ENCODE measurements at places on chromosomes 12 and 14.

- DNase-seq: peak; percentile 31
Measured at GRCh38 chr12:132143336-132144071, 615 bp downstream of the DDX51 start.

DNA sequence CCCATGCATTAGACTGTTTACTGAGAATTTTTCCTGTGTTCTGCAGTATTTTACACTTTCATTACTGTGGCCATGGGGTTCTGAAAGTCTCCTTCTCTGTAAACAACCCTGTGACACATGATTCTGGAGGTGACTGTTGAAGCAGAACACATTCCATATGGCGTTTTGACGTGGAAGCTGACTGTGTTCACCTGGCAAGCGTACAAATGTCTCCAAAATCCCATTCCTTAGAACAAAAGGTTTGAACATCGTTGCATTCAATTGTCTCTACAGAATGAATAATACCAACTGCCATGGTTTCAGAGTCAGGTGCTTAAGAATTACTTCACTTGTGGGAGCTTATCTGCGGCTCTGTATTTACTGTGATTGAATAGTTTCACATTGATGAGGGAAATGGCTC, 485.6 kb upstream of the TMEM132C start:
- DNase-seq: no peak

DNA sequence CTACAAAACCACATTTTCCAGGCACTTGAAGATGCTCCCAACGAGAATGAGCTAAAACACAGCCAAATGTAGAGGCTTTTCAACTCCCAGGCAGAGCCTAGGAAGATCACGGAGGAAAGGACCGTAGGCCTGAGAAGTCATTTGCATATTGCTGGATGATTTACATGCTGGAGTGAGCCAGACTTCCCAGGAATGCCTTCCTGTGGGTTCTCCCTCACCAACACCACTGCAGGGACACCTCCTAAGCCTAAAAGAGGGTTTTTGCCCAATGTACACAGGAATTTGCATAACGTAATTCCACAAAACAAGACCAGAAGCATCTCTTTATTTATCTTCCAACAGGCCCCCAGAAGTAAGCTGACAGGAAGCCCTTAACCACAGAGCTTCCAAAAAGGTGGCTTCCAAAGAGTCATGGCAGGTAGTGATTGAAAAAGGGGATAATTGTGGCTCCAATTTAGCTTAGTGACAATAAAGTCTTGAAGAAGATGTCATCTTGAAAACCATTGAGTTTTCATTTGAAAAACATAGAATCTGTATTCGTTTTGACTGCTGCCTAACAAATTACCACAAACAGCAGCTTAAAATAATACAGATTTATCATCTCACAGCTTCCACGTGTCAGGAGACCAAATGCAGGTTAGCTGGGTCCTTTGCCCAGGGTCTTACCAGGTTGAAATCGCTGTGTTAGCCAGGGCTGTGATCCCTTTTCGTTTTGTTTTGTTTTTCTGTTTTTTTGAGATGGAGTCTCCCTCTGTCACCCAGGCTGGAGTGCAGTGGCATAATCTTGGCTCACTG, 116.2 kb downstream of the EGLN3 start:
- DNase-seq: no peak

- DNase-seq: no peak
Measured at GRCh38 chr12:51240971-51241370, 2.3 kb downstream of the DAZAP2 start.

GRCh38 chr12:110102255-110102654, 21.9 kb upstream of the IFT81 start:
- DNase-seq: peak; percentile 37

- no peak for DNase-seq
Measured at GRCh38 chr12:42802785-42803189, 213.2 kb upstream of the PRICKLE1 start.

GRCh38 chr12:130336723-130337487, 782 bp upstream of the PIWIL1 start:
- DNase-seq: no peak

- DNase-seq: no peak
Measured at GRCh38 chr12:22254478-22254877, 80.0 kb downstream of the ST8SIA1 start.

- DNase-seq: peak; percentile 49
Measured at GRCh38 chr12:56029666-56030293, 8.9 kb downstream of the IKZF4 start.

GRCh38 chr12:131805421-131805820, 22.8 kb upstream of the MMP17 start:
- no peak for DNase-seq

DNA sequence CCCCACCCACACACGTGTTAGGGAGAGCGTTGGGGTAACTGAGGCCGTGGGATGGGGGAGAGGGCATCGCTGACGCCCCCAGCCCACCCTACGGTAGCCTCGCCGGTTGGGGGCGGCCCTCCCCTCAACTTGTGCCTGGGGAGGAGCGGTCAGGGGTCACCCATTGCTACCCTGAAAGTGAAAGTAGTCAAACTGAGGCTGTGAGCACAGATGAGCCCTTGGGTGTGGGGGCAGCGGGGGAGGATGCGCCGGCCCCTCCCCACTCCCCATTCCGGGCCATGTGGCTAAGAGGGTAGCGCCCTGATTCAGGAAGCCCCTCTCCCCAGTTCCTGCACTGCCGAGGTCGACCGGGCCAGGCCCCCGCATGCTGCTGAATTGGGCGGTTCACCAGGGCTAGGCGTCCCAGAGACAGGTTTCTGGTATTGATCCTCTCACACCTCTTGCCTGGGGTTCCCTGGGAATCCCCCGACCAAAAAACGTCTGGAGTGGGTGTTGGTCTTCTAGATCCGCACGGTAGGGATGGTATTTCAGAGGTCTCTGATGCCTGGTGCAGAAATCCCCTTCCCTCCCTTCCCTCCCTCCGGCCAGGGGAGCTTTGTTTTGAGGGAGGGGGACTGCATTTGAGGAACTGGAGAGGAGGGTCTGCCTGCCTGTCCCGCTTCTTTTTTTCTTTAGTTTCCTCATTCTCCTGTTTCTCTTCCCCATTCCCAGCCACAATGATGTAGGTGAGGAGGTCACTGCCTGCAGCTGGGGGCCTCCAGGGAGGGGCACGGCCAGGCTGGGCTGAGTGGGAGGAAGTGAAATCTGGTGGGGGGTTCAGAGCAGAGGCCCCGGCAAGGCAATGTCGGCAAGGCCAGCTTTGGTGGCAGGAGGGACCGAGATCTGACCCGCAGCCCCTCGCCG, 1.0 kb downstream of the SH2B3 start:
- peak; percentile 50 for DNase-seq

DNA sequence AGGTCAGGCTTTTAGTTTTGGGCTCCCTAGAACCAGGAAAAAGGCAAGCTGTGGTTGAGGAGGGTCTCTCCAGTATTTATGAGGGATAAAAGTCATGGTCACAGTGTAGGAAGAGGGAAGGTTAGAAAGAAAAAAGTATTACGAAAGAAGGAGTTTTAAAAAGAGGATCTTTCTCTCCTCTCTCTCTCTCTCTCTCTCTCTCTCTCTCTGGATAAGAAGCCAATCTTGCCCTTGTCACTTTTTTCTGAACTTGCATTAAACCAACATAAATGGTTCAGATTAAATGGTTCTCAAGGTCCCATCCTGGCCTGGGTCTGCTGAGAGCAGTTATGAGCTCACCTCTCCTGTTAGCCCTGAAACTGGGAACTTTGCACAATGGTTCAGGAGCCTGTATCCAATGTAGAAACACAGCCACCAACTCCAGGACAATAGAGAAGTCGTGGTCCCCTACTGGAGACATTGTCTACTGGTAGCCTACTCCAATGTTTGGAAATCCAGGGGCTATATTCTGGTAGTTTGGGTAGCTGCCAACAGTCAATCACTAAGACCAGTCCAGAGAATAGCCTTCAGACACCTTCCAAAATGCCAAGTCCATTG, 131.9 kb downstream of the DAD1 start:
- DNase-seq: no peak

- no peak for DNase-seq
Measured at GRCh38 chr12:8123124-8123912, at the start of gene CLEC4A. CLEC4A (plus strand) TSS chr12:8123617; CDS start chr12:8123879, 262 bp downstream.

- DNase-seq: no peak
Measured at GRCh38 chr14:89565607-89566006, 148.6 kb upstream of the FOXN3 start.

- DNase-seq: no peak
Measured at GRCh38 chr14:64610049-64610746, 60.4 kb downstream of the PPP1R36 start.

- DNase-seq: no peak
Measured at GRCh38 chr14:23355871-23356435, 3.3 kb upstream of the SLC22A17 start.

DNA sequence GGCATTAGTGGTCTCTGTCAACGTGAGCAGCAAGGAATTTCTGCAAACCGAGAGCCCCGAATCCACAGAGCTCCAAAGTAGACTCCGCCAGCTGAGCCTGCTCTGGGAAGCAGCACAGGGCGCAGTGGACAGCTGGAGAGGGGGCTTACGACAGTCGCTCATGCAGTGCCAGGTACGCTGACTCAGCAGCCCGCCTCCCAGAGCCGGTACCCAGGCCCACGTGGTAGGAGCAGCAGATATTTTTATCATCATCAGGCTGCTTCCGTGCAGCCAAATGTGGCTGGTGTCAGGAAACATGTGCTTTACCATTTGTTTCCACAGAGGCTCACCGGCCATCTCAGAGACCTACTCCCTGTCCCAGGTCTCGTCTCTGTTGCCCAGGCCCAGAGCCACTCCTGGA, 73.7 kb downstream of the ESR2 start:
- DNase-seq: no peak

DNA sequence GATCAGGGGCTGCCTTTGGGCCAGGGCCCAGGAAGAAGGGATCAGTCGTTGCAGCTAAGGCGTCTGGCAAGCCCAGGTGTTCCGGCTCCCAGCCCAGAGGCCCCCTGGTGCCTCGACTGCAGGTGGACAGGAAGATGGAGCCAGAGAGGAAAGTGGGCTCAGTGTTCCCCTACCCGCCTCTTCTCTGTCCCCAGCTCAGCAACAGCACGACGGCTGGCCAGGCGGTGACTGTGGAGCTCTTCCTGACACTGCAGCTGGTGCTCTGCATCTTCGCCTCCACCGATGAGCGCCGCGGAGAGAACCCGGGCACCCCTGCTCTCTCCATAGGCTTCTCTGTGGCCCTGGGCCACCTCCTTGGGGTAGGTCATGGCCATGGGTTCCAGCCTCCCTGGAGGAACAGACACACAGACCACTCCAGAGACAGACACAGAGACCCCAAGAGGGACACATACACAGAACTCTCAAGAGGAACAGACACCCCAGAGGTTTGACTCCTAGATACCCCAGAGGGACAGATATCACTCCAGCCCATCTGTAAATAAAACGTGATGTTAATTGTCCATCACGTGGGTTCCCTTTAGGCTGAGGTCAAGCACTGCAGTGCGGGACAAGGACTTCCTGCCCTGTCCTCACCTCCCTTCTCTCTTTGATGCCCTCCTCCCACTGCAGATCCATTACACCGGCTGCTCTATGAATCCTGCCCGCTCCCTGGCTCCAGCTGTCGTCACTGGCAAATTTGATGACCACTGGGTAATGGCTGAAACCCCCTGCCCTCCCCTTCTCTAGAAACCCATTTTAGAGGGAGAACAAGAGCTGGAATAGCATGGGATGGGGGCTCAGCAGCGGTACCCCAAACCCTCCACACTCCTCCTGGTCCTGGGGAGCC, 3.7 kb downstream of the AQP2 start:
- no peak for DNase-seq

DNA sequence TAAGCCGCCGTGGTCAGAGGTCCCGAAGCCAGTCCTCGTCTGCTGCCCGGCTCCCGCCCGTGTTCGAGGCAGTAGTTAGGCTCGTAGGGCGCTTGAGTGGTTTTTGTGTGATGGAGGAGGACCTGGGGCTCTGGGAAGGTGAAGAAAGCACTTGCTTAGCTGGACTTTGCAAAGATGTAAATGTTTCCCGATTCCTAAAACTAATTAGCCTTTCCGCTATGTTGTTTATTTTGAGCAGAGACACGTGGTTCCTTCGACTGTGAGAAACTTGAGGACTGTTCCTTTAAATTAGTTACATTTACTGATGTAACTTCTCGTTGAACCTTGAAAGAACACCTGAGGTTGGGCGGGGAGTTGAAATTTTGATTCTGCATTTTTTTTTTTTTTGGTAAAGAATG, 33.9 kb downstream of the MIA2 start:
- DNase-seq: peak; percentile 43

All from activated T-cell treated with anti-CD3 and anti-CD28 coated beads, Interleukin-2, amount 50 U/mL, for 72 hours (primary cell).